Stimulated activated CD4-positive, alpha-beta T cell treated with anti-CD3 and anti-CD28 coated beads, Interleukin-12 subunit alpha, Interleukin-12 subunit beta, amount 100 ng/mL, for 4 hours (primary cell): ENCODE measurements at places on chromosomes 2 and 18.

DNA sequence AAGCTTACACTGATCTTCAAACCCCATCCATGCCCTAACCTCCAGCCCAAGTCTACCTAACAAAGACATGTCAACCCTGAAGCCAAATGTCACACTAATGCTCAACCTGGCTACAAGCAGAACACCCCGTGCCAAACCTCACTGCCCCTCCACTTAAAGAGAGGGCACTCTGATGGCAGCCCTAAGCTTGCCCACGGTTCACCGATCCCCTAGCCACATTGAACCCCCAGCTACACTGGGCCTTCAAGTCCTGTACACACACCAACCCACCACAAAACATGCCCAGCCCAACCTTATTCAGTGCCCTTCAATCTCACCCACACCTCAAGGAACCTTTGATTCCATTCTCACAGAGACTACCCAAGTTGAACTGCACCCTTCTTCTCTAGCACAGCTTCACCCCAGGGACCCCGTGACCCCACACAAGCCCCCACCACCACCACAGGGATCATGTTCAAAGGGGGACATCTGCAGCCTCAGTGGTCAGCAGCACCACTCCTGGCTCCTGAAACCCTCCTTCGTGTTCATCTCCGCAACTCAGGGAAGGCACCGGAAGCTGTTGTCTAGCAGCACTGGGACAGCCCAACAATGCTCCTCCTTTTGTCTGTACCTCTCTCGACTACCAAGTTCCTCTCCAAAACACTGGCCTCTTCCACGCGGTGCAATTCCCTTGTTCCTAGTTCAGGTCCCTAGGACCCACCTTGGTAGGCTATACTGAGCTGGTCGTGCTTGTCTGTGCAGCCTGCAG lies 218.8 kb downstream of the CYP26B1 start:
- no peak for DNase-seq

GRCh38 chr2:20456116-20456571 lies 9.3 kb downstream of the RHOB start:
- no peak for DNase-seq

GRCh38 chr2:149375801-149376361 lies 45.5 kb downstream of the LYPD6 start:
- DNase-seq = no peak

DNA sequence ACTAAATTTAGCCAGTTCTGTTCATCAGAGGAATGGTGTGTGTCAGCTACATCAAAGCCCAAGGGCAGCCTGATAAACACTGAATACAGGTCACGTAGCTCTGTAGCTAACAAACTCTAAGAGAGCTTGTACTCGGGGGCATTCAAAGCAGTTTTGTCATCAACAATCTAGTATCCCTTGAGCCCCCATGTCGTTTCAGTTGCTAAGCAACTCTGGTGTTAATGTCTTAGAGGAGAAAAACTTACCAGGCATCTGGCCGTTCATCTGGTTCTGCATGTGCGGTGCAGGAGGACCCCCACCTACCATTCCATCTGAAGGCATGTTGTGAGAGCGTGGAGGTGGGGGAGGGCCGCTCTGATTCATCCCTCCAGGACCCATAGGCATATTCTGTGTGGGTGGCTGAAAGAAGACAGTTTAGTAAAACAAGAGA lies 33.1 kb downstream of the SS18 start:
- no peak for DNase-seq

- DNase-seq = no peak
These were observed 184.2 kb upstream of the HDAC4 start for GRCh38 chr2:239584986-239585385.

GRCh38 chr2:8061219-8061618 lies 620.6 kb upstream of the ID2 start:
- DNase-seq = no peak

GRCh38 chr18:10792181-10792580 lies 266.4 kb downstream of the NAPG start:
- DNase-seq = no peak

DNA sequence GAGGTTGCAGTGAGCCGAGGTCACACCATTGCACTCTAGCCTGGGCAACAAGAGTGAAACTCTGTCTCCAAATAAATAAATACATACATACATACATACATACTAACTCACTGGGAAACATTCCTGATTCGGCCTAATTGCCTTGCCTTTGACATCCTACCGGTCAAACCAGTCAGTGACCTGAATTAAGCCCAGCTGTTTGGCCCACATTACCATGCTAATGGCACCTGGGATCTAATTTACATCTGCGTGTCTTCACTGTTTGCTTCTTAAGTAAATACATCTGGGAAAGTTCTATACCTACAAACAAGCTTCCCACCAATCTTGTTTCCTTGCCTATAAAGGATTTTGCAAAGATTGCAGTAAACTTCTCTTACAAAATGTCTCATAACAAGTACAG lies 230.2 kb upstream of the ZC3H15 start:
- no peak for DNase-seq

DNA sequence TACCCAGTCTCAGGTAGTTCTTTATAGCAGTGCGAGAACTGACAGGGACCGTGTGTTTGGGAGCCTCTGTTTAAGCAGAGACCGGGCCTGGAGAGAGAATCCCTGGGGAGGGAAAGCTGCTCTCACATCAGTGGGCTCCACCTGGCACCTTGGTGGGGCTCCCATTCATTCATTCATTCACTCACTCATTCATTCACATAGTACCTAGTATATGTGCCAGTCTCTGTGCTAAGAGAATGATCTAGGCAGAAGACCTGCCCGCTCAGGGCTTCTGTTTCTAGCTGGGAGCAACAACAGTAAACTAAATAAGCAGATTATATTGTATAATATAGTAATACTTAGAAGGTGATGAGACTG lies 17.8 kb downstream of the HPCAL1 start:
- DNase-seq = no peak

- no peak for DNase-seq
These were observed 10.9 kb upstream of the NPPC start for GRCh38 chr2:231937057-231937456.

GRCh38 chr2:114472726-114473125 lies 30.3 kb downstream of the DPP10 start:
- DNase-seq = no peak
